ENCODE measurements at places on chromosomes 4 and X. TPM values are rescaled to one million over a fixed set of nuclear protein-coding genes. Genes with fewer than 3 reads are reported as not detected.

DNA sequence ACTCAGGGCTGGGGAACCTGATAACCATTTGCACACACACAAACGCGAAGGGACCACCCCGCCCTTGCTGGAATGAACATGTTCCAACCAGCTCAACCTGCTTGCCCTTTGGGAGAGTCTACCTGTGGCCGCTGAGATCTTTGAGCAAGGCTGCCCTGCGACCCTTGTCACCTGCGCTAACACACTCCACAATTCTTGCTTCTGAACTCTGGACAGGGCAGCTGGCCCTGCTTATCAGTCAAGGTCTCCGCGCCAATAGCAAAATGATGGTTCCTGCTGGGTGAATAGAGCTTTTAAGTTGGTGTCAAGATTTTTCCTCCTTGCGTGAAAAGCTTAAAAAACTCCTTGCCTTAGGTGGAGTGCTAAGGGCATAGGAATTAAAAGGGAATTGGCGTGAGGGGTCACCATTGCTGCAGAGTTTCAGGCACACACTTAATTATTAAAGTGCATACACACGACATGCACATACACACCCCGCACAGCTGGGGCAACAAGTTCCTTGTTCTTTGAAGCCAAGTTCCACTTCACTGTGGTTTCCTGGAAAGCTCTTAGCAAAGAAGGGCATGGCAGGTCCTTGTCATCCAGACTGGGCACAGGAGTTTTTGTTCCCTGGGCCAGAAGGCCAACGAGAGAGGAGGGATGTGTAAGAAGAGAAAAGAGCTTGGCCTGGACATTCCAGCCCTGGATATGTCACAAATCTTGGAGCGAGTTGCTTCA, 207.7 kb downstream of the STIM2 start:
- peak; percentile 32 for DNase-seq
- H3K27me3 ChIP-seq, result no peaks in the 10 kb centered on the region
- no peaks in the 10 kb centered on the region for H3K4me1 ChIP-seq
- H3K27ac ChIP-seq, result no peak overlapping the region
- H3K4me3 ChIP-seq, result no peak overlapping the region

DNA sequence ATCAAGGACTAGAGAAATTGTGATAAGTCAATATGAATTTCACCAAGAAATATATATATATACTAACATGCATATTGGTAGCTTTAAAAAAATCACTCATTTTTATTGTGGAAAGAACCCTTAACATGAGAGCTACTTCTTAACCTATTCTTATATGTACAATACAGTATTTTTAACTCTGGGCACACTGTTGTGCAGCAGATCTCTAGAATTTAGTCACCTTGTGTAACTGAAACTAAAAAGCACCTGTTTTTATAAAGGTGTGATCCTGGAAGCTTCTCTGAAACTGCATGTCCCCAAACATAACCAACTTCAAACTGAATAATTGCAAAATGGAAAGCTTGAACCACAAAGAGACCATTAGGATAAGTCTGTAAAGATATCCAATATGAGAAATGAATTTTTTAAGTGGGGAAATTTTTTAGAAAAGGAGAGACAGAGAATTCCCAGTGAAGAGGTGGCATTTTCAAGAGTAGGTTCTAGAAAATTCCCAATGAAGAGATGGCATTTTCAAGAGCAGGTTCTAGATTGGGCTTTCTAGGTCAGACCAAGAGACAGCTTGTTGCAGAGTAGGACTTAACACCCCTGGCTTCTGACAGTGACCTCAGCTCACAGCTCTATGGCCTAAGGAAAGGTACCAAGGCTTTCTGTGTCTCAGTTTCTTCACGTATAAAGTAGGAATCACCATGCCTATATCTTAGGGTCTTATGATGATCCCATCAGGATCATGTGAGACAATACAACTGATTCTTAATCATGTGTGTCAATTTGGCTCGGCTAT, 22.0 kb upstream of the PPARGC1A start:
- H3K36me3 ChIP-seq, result no peaks in the 10 kb centered on the region
- H3K27me3 ChIP-seq, result no peaks in the 10 kb centered on the region
- no peaks in the 10 kb centered on the region for H3K4me1 ChIP-seq
- no peak overlapping the region for H3K27ac ChIP-seq
- H3K4me3 ChIP-seq, result no peak overlapping the region

- H3K4me1 ChIP-seq, result peaks cover 4% of the 10 kb centered on the region
- H3K36me3 ChIP-seq, result no peaks in the 10 kb centered on the region
- no peak overlapping the region for H3K27ac ChIP-seq
- H3K4me3 ChIP-seq, result no peak overlapping the region
- DNase-seq, result no peak
Measured at GRCh38 chr4:28842271-28842670, 1877.9 kb upstream of the PCDH7 start.

DNA sequence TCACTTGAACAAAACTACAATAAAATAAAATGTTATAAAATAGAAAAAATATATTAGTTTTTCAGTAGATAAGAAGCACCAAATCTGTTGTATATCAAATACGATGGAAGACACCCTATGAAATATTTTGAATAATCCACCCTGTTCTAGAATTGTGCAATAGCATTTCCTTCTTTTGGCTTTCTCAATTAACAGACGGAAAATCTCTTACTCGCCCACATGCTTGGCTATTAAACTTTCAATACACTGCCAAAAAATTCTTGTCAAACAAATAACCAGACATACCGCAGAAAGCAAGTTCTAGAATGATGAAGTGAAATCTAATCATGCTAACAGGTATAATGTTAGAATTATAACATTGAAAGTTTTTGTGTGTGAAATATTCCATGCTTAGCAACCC, 671.6 kb upstream of the SLIT2 start:
- no peak for DNase-seq
- H3K36me3 ChIP-seq, result no peaks in the 10 kb centered on the region
- H3K27me3 ChIP-seq, result no peaks in the 10 kb centered on the region
- H3K4me1 ChIP-seq, result no peaks in the 10 kb centered on the region
- no peak overlapping the region for H3K27ac ChIP-seq

- no peak overlapping the region for H3K27ac ChIP-seq
- peak overlapping the region; percentile 41 for H3K4me3 ChIP-seq
- H3K27me3 ChIP-seq, result no peaks in the 10 kb centered on the region
- no peaks in the 10 kb centered on the region for H3K36me3 ChIP-seq
- DNase-seq, result no peak
Measured at GRCh38 chr4:108725457-108725856, 37.4 kb downstream of the ETNPPL start.

- no peaks in the 10 kb centered on the region for H3K27me3 ChIP-seq
- H3K4me3 ChIP-seq, result no peak overlapping the region
- H3K27ac ChIP-seq, result no peak overlapping the region
- H3K4me1 ChIP-seq, result no peaks in the 10 kb centered on the region
Measured at GRCh38 chrX:97672138-97672537, 788.4 kb downstream of the RPA4 start.

DNA sequence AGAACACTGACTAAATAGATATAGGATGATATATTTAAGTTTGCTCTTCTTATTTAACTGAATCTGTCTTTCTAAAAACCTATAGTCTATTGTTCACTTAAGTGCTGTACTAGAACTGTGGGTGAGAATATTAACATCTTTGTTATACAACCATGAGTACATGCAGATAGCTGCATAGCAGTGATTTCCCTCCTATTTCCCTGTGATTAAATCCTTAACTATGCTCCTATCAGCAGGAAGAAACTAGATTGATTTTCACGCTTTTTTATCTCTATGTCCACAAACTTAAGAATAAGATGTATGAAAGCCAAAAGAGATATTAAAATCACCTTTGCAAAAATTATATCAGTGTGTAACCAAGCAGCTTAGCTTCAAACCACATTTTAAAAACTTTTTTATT, 11.3 kb upstream of the UGT2A3 start:
- DNase-seq, result no peak
- peaks cover 3% of the 10 kb centered on the region for H3K4me1 ChIP-seq
- peak overlapping the region; percentile 66 for H3K4me3 ChIP-seq
- H3K27me3 ChIP-seq, result no peaks in the 10 kb centered on the region

GRCh38 chr4:8079031-8079885, 79.4 kb downstream of the ABLIM2 start:
- no peaks in the 10 kb centered on the region for H3K36me3 ChIP-seq
- DNase-seq, result peak; percentile 53
- H3K4me1 ChIP-seq, result no peaks in the 10 kb centered on the region

DNA sequence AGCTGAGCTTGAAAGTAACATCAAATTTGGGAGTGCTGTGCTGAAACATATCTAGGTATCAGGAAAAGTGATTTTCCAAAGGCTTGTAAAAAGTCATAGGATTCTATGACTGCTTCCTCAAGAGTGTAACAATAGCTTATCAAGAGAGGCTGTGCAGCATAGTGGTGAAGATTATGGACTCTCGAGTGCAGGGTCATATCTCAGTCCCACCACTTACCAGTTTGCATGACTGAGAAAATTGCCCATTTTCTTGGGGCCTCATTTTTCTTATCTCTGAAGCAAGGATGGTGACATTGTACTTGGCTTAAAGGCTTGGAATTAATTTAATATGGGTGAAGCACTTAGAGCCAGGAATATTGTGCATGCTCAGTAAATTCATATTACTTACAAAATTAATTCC, 57.2 kb downstream of the AFF1 start:
- no peak for DNase-seq
- H3K4me1 ChIP-seq, result no peaks in the 10 kb centered on the region
- no peaks in the 10 kb centered on the region for H3K27me3 ChIP-seq
- H3K36me3 ChIP-seq, result no peaks in the 10 kb centered on the region
- no peak overlapping the region for H3K27ac ChIP-seq

DNA sequence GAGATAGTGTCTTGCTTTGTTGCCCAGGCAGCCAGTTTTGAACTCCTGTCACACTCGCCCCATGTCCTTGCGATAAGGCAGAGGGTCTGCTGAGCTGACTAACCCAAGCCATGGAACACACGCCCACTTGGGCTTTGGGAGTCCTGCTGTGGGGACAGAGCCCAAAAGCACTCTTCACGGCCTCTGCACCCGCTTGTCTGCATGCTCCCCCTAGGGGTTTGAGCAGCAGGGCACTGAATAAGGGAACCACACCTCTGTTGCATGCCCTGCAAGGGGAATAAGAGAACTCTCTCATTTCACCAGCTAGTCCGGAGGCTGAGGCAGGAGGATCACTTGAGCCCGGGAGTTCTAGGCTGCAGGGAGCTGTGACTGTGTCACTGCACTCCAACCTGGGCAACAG, 166.0 kb downstream of the STAG2 start:
- no peaks in the 10 kb centered on the region for H3K36me3 ChIP-seq
- no peaks in the 10 kb centered on the region for H3K27me3 ChIP-seq

- peak; percentile 96 for DNase-seq
- no peaks in the 10 kb centered on the region for H3K36me3 ChIP-seq
- H3K27me3 ChIP-seq, result peaks cover 66% of the 10 kb centered on the region
- peaks cover 6% of the 10 kb centered on the region for H3K4me1 ChIP-seq
- peak within 1 kb of the TSS; percentile 81 for H3K4me3 ChIP-seq
Measured at GRCh38 chr4:20251796-20252655, at the start of gene SLIT2. Gene SLIT2 (plus strand): TSS chr4:20251905. CDS start chr4:20253816, 1,911 bp downstream.

DNA sequence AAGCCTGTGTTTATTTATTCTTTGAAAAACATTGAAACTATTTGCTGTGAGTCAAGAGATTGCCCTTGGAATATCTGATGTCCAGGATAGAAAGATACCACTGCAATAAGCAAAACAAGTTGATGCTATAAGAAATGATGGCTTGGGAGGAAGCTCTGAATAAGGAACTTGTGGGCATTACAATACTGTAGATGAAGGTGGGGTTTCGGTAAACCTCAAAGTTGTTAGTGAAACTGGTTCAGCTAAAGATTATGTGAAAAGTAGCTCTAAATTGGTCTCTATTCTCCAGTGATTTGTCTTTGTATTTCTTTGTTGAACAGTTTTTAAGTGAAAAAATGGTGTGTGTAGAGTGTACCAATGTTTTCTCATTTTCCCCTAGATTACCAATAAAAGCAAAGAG, 128.7 kb downstream of the AKAP4 start:
- DNase-seq, result no peak
- H3K4me3 ChIP-seq, result no peak overlapping the region
- no peaks in the 10 kb centered on the region for H3K36me3 ChIP-seq
- no peaks in the 10 kb centered on the region for H3K4me1 ChIP-seq

DNA sequence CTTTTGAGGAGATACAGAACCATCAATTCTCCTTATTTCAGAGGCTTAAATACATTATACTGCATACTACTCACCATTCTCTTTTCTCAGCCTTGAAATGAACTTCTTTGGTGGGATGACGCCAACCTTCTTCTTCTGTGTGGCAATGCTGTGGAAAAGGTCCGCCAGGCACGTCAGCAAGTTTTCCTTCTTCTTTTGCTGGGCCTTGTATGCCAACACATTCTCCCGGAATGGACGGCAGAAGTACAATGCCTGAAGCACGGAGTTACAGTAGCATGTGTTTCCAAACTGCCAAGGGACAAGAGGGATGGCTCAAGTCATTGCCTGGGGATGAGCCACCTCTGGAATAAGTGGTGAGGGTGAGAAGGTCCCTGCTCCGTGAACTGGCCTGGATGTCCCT, 31.2 kb downstream of the USP46 start:
- H3K4me1 ChIP-seq, result no peaks in the 10 kb centered on the region
- peaks cover 63% of the 10 kb centered on the region for H3K36me3 ChIP-seq
- no peaks in the 10 kb centered on the region for H3K27me3 ChIP-seq
- no peak overlapping the region for H3K27ac ChIP-seq
- no peak overlapping the region for H3K4me3 ChIP-seq
- DNase-seq, result no peak

DNA sequence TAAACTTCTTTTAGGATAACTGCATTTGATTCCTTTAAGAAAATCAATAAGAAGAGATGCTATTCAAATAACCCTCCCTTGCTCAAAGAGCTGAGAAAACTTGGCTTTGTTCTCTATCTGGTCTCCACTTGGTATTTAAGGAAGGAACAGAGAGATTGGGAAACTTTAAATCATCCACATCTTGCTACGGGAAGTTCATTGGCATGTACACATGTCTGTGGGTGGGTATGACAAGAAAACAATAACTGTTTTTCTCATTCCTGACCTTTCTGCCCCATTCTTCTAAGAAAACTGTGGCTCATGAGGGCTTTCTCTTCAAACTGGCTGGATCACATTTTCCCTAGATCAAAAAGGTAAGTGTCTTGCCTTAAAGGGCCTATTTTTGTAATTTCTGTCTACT, 6.0 kb downstream of the SEL1L3 start:
- H3K36me3 ChIP-seq, result no peaks in the 10 kb centered on the region
- no peaks in the 10 kb centered on the region for H3K4me1 ChIP-seq
- DNase-seq, result no peak
- H3K27ac ChIP-seq, result no peak overlapping the region

- H3K4me3 ChIP-seq, result peak overlapping the region; percentile 98
- peak overlapping the region; percentile 95 for H3K27ac ChIP-seq
- peaks cover 22% of the 10 kb centered on the region for H3K36me3 ChIP-seq
- DNase-seq, result peak; percentile 94
Measured at GRCh38 chrX:103687696-103688201, 1.2 kb upstream of the MORF4L2 start.

DNA sequence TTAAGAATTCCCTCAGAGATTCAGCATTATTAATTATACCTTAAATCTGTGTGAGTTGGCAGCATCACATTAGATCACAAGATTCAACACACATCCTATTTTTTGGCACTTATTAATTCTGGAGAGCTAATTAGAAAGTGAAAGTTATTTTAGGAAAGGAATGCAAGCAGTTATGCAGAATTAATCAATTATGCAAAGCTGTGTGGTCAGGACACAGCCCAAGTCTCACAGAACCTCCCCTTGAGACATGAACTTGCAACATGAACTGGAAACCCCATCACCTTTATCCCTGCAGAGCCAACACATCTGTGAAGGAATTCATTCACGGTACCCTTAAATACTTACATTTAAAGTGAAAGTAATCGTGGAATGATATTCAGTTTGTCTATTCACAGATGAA, 80.5 kb downstream of the TSPAN5 start:
- no peak for DNase-seq
- no peak overlapping the region for H3K27ac ChIP-seq
- H3K4me1 ChIP-seq, result peaks cover 16% of the 10 kb centered on the region
- peaks cover 38% of the 10 kb centered on the region for H3K27me3 ChIP-seq
- no peaks in the 10 kb centered on the region for H3K36me3 ChIP-seq

ARMCX5 gene
- 15.9 TPM for total RNA-seq

ERVMER34-1 gene
- 3.2 TPM for total RNA-seq

COX7B2 gene
- not detected for total RNA-seq

DAPP1 gene
- total RNA-seq, result not detected

PDGFRA gene
- 8.4 TPM for total RNA-seq
